ENCODE measurements at places on chromosomes 7 and 10.

DNA sequence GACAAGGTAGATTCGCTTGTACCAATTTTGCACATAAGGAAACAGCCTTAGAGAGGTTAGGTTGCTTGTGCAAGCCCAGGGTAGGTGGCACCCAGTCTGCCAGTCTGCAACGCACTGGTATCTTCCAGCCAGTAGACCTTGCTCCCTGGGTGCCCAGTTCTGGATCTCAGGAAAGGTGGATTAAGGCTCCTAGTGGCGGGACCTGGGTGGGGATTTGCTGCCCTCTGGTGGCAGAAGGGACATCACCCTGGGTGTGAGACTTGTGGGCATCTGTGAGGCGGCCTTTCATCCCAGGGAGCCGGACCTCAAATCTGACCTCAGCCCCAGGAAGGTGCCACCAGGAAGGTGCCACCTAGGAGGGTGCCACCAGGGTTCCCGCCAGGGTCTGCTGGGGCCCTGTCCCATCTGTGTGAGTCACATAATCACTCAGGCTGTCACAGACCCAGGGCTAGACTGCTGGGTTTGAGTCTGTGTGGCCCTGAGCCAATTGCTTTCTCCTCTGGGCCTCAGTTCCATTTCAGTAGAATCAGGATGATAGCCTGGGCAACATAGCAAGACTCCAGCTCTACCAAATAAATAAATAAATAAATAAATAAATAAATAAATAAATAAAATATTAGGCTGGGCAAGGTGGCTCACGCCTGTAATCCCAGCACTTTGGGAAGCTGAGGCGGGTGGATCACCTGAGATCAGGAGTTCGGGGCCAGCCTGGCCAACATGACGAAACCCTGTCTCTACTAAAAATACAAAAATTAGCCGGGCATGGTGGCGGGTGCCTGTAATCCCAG lies 5.3 kb upstream of the PRKRIP1 start:
- no peak overlapping the region for H3K4me3 ChIP-seq
- H3K36me3 ChIP-seq = no peaks in the 10 kb centered on the region
- no peaks in the 10 kb centered on the region for H3K27me3 ChIP-seq
- DNase-seq = peak; percentile 72

- peaks cover 8% of the 10 kb centered on the region for H3K4me1 ChIP-seq
- H3K36me3 ChIP-seq = no peaks in the 10 kb centered on the region
- DNase-seq = peak; percentile 9
- H3K27ac ChIP-seq = no peak overlapping the region
Observed at GRCh38 chr7:106061301-106061979, 50.7 kb downstream of the SYPL1 start.

DNA sequence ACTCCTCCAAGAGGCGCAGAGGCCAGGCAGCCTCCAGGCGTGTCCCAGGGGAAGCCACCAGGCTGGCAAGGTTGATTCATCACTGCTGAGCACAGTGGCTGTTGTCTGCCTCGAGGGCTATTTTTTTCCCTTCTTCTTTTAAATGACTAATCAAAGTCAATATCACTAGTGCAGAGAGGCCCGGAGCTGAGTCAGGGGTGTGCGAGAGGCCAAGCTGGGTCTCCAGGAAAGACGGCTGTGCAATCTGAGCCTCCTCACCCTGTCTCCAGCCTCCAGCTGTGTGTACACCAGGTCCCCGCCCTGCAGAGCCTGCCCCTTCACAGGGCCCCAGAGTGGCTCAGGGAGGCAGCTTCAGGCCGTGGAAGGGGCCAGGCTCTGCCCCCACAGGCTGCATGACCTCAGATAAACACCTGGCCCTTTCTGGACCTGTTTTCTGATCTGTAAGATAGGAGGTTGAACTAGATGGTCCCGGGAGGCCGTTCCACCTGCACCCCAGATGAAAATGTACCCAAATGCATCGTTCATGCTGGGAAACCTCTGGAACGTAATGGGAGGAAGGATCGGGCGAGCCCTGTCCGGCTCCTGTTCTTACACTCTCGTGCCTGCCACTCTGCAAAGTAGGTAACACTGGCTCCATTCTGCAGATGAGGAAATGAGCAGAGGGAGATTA lies 3.7 kb downstream of the STX1A start:
- no peak overlapping the region for H3K4me3 ChIP-seq
- H3K27ac ChIP-seq = no peak overlapping the region
- H3K27me3 ChIP-seq = peaks cover 7% of the 10 kb centered on the region
- DNase-seq = no peak
- no peaks in the 10 kb centered on the region for H3K36me3 ChIP-seq

GRCh38 chr7:70681469-70682350 lies 450.2 kb upstream of the GALNT17 start:
- H3K4me1 ChIP-seq = peaks cover 20% of the 10 kb centered on the region
- no peaks in the 10 kb centered on the region for H3K27me3 ChIP-seq
- peak overlapping the region; percentile 76 for H3K27ac ChIP-seq
- DNase-seq = peak; percentile 86

DNA sequence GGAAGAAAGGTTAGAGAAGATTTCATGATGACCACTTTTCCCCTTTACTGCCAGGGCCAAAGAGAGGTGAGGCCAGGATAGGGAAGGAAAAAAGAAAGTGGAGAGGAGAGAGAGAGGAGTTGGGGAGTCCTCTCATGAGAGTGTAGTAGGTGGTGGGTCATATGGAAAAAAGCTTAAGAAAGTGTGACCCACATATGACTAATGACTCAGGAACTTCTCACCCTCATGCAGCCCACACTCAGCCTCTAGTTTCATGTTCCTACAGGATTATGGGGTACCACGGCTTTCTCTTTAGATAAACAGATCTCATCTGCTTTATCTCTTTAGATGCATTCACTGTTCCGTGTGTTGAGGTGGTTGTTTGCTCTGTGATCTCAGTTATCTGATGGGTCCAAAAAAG lies 462.5 kb upstream of the IGFBP3 start:
- no peaks in the 10 kb centered on the region for H3K4me1 ChIP-seq
- H3K4me3 ChIP-seq = no peak overlapping the region
- no peaks in the 10 kb centered on the region for H3K36me3 ChIP-seq

GRCh38 chr10:93818086-93818485 lies 60.4 kb downstream of the LGI1 start:
- no peaks in the 10 kb centered on the region for H3K27me3 ChIP-seq
- no peak overlapping the region for H3K4me3 ChIP-seq
- H3K27ac ChIP-seq = no peak overlapping the region
- no peaks in the 10 kb centered on the region for H3K4me1 ChIP-seq
- no peaks in the 10 kb centered on the region for H3K36me3 ChIP-seq

DNA sequence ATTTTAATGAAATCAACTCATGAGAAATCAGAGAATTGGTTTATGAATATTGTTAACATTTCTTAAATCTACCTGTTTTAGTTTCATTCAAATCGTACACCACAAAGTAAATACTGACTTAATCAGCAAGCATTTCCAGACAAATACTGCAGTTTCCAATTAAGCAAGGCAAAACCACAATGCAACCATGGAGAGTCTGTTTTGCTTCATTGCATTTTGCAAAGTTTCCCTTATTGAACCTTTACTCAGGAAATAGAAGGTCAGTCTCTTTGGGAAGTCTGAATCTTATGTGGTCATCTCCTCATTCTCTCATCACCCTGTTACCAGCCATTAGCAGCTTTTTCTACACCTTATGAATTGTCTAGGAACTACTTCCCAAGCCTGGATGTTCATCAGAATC lies 400.5 kb downstream of the IPMK start:
- H3K4me1 ChIP-seq = peaks cover 19% of the 10 kb centered on the region
- no peak overlapping the region for H3K27ac ChIP-seq
- no peak overlapping the region for H3K4me3 ChIP-seq
- no peaks in the 10 kb centered on the region for H3K27me3 ChIP-seq

DNA sequence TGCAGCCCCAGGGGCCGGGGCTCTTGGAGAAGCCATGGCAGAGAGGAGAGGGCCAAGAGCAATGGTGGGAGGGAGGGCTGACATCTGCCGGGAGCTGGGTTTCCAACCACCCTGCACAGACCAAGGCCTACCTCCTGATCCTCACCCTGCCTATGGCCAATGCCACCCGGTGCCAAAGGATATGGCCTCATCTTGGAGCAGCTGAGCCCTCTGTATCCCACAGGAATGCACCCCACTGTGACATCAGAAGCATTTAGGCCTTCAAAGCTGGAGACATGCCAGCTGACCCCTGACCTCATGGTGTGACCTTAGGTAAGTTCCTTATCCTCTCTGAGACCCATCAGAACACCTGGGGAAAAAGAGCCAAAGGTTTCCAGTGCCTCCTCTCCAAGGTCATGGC lies 113.6 kb upstream of the ZMIZ1 start:
- DNase-seq = no peak
- no peak overlapping the region for H3K27ac ChIP-seq
- H3K4me3 ChIP-seq = no peak overlapping the region
- H3K4me1 ChIP-seq = no peaks in the 10 kb centered on the region
- no peaks in the 10 kb centered on the region for H3K36me3 ChIP-seq

DNA sequence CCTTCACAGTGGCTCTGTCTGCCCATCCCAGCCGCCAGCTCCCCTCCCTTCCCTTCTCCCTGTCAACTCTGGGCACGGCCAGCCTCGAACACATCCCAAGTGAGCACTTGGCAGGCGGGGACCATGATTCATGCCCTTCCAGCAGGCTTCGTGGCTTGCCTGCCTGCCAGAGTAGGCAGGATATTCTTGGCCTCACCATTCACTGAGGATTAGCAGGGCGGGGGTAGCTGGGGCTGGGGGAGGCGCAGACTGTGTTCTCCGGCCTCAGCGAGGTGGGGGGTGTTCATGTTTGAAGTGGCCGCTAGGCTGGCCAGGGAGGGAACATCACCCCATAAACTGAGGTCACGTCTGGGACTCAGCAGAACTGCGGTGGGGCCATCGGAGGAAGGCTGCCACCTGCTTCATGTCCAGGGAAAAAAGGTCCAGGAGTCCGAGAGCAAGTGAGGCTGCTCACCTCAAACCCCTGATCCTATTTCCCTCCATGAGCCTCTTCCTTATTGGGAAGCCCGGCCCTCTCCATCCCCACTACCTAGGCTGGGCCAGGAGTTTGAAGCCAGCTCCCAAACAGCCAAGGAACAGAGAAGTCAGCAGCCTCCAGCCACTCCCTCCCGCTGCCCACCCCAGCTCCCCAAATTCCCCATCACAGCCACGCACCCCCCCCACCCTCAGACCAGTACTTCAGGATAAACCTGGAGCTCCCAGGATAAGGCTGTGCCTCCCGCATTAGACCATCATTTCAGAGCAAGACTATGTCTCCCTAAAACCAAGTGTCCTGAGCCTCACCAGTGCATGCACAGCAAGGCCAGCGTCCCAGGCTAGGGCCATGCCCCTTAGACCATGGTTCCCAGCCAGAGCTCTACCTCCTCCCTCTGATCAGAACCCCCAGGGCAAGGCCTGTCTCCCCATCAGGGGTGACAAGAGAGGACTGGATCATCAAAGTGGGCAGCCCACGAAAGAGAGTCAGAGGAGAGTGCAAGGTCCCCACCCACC lies 42.8 kb upstream of the RABGEF1 start:
- H3K27ac ChIP-seq = no peak overlapping the region
- no peaks in the 10 kb centered on the region for H3K27me3 ChIP-seq
- no peaks in the 10 kb centered on the region for H3K4me1 ChIP-seq
- no peak overlapping the region for H3K4me3 ChIP-seq

DNA sequence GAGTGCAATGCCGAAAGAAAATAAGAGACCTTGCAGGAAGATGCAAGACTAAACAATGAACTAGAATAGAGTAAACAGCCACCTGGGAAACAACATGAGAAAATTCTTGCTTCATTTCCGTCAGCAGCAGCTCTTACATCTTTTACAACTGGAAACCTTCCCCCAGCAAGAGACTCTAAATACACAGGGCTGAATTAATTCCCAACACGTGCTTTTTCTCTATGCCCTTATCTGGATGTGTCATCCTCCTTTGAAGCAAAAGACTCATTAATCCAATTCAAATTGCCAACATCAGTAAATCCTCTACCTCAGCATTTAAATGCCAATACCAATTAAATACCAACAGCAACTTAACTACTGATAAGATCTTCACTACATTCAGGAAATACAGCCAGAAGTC lies 99.0 kb upstream of the PDE1C start:
- no peak for DNase-seq
- no peak overlapping the region for H3K27ac ChIP-seq
- no peak overlapping the region for H3K4me3 ChIP-seq
- H3K4me1 ChIP-seq = no peaks in the 10 kb centered on the region

GRCh38 chr10:72133517-72133916 lies 45.2 kb upstream of the SPOCK2 start:
- H3K36me3 ChIP-seq = no peaks in the 10 kb centered on the region
- no peak overlapping the region for H3K27ac ChIP-seq
- no peaks in the 10 kb centered on the region for H3K27me3 ChIP-seq
- H3K4me3 ChIP-seq = no peak overlapping the region
- DNase-seq = peak; percentile 56

- H3K27me3 ChIP-seq = no peaks in the 10 kb centered on the region
- no peak for DNase-seq
- H3K27ac ChIP-seq = no peak overlapping the region
Observed at GRCh38 chr10:24882047-24882698, 70.2 kb downstream of the PRTFDC1 start.

- no peak for DNase-seq
- H3K4me1 ChIP-seq = peaks cover 23% of the 10 kb centered on the region
- H3K27me3 ChIP-seq = peaks cover 53% of the 10 kb centered on the region
Observed at GRCh38 chr10:22338185-22338900, 7.0 kb upstream of the SPAG6 start.

DNA sequence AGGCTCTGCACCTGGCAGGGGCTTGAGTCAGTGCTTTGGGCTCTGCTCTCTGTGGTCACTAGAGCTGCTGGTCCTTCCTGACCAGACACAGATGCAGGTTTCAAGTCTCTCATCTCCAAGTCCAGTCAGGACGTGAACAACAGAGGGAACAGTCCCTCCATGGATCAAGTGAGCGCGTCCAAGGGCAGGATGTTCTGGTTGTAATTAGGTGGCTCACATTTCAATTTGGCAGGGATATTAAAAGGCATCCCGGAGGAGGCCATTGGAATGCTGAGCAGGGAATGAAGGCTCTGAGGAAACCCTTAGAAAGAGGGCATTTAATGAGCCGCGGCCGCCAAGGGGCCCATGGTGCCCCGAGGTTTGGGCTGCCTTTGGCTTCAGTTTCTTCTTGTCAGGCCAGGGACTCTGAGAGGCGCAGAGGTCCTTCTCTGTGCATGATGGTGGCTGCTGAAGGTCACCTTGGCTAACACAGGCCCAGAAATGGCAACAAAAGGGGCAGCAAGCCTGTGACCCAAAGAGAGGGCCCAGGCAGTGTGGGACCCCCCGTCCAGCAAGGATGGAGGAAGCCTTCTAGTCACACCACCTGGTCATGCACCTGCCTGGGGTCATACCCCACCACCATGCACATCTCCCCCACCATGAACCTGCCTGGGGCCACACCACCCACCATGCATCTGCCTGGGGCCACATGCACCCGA lies 30.7 kb upstream of the INPP5A start:
- H3K4me3 ChIP-seq = no peak overlapping the region
- H3K27ac ChIP-seq = no peak overlapping the region
- no peaks in the 10 kb centered on the region for H3K4me1 ChIP-seq
- H3K27me3 ChIP-seq = peaks cover 47% of the 10 kb centered on the region
- no peak for DNase-seq

- no peaks in the 10 kb centered on the region for H3K4me1 ChIP-seq
- H3K36me3 ChIP-seq = no peaks in the 10 kb centered on the region
- H3K4me3 ChIP-seq = no peak overlapping the region
- H3K27ac ChIP-seq = no peak overlapping the region
- DNase-seq = peak; percentile 42
- H3K27me3 ChIP-seq = no peaks in the 10 kb centered on the region
Observed at GRCh38 chr7:97179454-97180104, 62.1 kb downstream of the SDHAF3 start.

Data from MM.1S (cell line).